ENCODE measurements at places on chromosomes 7 and 10. TPM values are rescaled to one million over a fixed set of nuclear protein-coding genes. Genes with fewer than 3 reads are reported as not detected.

TMEM196 gene
- total RNA-seq: not detected

GPAM gene
- 6.6 TPM for total RNA-seq

ZNF503 gene
- 7.1 TPM for total RNA-seq

GIMAP8 gene
- 1.5 TPM for total RNA-seq

AGAP4 gene
- 24.3 TPM for total RNA-seq

Measured in transverse colon (tissue), 4 donors.